ENCODE measurements at places on chromosomes 1 and 21.

GRCh38 chr1:30358500-30358899 lies 364.9 kb downstream of the MATN1 start:
- no peak for DNase-seq

DNA sequence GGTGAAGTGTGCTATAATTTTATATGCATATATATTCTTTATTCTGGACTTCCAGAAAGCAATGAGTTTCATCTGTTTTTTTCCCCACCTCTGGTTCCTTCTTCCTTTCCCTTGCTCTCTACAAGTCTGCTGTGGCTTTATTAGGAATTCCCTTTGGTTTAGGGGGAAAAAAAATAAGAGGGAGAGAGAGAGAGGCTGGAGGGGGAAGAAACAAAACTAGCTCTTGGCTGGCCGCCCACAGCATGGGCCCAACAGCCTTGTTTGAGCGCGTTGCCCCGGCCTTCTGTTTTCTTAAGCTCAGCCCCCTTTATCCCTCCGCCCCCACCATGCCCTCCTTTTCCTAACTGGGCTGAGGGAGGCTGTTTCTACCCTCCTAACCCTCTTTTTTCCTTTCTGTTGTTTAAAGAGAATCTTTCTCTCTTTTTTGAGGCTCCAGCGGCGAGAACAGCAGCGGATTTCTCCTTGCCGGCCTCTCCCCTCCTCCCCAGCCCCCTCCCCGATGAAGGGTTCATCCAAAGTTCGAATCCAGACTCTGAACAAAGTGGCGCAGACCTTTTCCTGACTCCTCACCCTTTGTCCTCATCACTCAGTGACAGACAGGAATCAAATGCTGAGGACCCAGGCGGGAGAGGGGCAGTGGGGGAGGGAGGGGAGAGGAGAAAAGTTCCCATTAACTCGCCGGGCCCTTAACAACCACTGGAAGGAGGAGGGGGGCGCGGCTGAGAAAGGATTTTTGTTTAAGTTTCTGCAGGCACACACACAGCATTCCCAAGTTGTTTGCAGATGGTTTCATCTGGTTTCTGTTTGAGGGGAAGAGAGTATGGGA lies 29.7 kb downstream of the PBX1 start:
- DNase-seq, result peak; percentile 78

- DNase-seq, result no peak
Measured at GRCh38 chr1:29519108-29519787, 282.9 kb downstream of the PTPRU start.

DNA sequence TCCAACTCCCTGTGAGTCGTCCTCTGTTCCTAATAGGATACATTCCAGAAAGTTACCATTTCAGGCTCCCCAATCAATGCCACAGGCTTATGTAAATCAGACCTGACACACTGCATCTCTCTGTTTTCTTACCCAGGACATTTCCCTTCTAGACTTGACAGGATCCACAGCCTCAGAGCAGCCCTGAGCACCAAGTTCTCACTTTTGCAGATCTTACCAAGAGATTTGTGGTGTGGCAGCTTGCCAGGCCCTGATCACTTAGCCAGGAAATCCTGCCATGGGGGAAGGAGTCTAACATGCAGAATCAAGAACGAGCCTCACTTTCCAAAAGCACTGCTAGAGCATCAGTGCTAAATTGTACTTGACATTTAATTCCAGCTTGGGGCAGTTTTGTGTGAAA lies 202.9 kb downstream of the TBX15 start:
- peak; percentile 14 for DNase-seq

GRCh38 chr1:71638081-71638766 lies 557.4 kb upstream of the ZRANB2 start:
- peak; percentile 70 for DNase-seq

GRCh38 chr1:159778266-159778665 lies 2.5 kb upstream of the DUSP23 start:
- DNase-seq, result no peak

DNA sequence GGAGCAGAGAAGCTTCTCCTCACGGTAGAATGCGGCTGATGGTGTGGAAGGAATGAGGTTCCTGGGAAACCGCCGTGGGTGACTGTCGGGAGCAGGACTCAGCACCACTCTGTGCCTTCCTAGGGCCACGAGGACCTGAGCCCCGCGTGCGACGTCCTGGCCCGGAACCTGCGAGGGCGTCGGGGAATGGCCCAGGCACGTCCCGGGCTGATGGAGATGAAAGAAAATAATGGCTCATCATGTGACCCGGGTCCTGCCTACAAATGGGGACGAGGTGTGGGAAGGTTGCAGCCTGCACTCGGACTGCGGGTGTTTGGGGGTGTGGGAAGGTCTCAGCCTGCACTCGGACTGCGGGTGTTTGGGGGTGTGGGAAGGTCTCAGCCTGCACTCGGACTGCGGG lies 25.1 kb upstream of the TTLL10 start:
- DNase-seq, result no peak

DNA sequence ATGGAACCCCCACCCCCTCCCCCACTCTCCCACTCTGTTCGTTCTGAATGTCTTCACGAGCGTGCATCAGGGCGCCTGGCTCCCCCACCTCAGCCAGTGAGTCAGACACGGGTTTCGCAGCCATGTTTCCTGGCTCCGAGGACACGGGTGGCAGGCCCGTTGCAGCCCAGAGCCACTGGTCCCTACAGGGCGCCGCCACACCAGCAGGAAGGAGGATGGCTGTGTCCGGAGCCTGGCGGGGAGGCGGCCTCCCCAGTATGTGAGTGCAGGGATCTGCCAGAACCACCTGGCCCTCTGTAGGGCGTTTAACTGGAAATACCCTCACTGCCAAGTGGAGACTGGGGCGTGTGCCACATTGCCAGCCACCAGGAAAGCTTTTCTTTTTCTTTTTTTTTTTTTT lies 18.5 kb downstream of the CSTB start:
- DNase-seq, result no peak

GRCh38 chr1:185292237-185292636 lies 24.8 kb downstream of the IVNS1ABP start:
- DNase-seq, result no peak

- no peak for DNase-seq
Measured at GRCh38 chr1:177566495-177566894, 395.7 kb downstream of the BRINP2 start.

DNA sequence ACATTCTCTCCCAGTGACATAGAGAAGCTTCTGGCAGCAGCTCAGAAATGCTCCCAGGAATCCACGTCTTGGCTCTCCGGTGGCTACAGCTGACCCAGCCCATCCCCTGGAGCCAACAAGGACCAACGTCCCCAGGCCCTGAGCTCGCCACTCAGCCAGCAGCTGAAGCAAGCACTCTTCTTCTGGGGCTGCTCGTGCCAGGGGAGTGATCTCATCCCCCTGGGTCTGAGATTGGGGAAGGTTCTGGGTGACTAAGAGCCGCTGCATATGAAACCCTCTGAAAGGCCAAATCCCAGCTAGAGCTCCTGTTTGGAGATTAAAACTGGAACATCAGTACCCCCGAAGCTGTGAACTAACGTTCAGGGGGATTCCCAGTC lies 487.9 kb downstream of the NPHP4 start:
- no peak for DNase-seq

GRCh38 chr1:29984166-29984861 lies 739.1 kb downstream of the MATN1 start:
- DNase-seq, result no peak

DNA sequence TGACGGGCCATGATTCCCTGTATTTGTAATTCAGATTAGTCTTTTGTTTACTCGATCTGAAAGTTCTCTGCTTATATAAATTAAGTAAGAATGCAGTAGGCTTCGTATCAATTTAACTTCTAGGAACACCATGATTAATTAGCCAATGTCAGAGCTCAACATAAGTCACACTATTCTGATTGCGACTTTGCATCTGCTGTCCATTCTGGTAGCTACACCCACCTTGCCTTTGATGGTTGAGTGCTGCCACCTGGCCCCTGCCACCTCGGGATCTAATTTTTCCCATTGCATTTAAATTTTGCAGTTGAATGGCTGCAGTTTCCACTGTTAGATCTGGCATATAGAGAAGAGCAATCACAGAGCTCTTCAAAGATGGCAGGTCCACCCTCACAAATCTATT lies 140.0 kb downstream of the LTN1 start:
- DNase-seq, result no peak

- DNase-seq, result no peak
Measured at GRCh38 chr1:106584676-106585075, 471.8 kb upstream of the PRMT6 start.

GRCh38 chr1:12643785-12644184 lies at the start of gene AADACL4:
AADACL4 (plus strand) TSS chr1:12644085; CDS start chr1:12644547, 462 bp downstream.
- no peak for DNase-seq

- DNase-seq, result peak; percentile 65
Measured at GRCh38 chr1:65924471-65924870, 131.8 kb downstream of the PDE4B start.

- DNase-seq, result no peak
Measured at GRCh38 chr1:53532912-53533311, 73.7 kb downstream of the DMRTB1 start.

DNA sequence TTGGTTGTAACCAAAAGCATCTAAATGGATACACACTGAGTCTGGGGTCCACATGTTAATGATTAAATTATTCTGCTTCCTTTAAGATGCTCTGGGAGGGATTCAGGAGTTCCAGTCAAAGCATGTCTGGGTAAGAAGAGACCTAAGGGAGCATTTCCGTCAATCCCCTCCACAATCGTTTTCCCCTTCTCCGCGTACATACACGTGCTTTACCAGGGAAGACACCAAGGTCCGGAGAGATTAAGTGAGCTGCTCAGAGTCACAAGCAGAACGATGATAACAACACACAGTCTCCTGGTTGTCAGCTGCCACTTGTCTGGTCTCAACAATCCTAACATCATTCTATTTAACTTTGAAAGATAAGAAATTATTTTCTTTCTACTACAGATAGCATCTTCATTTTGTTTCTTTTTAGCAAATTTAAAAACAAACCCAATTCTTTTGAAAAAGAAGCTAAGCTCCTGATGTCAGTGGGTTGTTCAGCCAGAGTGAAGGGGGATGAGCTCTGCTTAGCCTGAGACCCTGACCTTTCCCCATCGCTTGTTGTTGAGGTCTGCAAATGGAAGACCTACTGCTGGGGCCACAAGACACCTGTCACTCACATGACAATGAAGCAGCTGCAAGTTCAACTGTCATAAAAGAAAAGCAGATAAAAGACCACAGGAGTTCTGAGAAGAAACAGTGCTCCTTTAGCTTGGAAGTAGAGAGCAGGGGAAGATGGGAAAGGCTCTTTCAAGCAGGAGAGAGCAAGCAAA lies 4.5 kb downstream of the PAFAH2 start:
- no peak for DNase-seq

DNA sequence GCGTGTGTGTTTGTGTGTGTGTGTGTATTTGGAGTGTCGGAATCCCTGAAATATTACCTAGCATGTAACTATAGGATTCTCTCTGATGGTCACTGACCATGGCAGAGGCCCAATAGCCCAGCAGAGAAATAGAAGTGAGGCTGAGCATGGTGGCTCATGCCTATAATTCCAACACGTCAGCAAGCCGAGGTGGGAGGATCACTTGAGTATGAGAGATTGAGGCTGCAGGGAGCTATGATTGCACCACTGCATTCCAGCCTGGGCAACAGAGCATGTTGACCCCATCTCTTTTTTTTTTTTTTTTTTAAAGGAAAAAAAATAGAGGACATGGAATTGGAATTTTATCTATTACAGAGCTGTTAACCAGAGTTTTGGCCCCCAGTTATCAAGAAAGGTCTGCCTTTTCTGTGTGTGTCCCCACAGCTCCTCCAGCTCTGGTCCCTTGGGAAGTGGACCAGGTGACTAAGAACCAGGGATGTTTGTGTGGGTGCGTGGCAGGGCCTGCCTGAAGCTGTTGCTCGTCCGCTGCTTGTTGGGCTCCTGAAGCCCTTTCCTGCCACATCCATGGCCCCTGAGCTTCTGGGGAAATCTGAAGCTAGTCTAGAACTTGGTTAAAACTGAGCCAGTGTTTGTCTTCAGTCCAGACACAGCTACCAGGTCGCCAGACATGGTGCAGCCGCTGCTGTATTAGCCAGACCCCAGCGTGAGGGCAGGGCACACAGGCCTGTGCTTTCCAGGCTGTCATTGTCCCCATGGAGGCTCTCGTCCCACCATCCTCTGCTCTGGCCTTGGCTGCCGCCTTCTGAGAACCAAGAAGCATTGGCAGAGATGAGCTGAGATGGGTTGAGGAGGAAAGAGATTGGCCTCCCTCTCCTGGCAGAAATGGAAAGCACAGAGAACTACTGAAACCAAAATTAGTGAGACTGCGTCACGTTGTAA lies 25.5 kb downstream of the CAPN9 start:
- peak; percentile 69 for DNase-seq

DNA sequence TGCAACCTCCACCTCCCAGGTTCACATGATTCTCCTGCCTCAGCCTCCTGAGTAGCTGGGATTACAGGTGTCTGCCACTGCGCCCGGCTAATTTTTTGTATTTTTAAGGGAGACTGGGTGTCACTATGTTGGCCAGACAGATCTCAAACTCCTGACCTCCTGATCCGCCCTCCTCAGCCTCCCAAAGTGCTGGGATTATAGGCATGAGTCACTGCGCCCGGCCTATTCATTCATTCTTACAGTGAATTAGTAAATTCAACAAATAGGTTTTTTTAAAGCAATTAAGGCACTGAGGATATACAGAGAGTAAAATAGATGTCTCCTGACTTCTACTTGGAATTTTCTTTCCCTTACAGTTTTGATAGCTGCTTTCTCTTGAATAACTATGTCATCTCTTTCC lies 43.5 kb downstream of the CDC42 start:
- no peak for DNase-seq

DNA sequence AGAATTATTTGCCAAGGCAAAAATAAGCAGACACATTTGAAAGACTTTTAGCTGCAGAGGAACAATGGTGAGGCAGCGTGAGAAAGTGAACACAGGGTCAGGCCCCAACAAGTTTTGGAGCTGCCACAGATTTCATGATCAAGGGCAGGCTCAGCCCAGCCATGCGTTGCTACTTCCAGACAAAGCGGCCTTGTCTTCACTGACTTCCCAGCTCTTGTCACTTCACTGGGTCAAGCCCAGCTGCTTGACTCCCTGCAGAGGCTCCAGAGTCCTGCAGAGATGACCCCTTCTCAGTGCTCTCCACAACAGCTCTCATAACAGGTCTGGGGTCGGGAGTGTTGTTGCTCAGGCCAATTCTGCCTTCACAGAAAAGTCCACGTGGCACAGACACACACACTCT lies 35.8 kb downstream of the HHAT start:
- DNase-seq, result no peak

GRCh38 chr1:31626223-31627207 lies 9.0 kb downstream of the HCRTR1 start:
- peak; percentile 49 for DNase-seq

GRCh38 chr21:17903029-17903806 lies 84.1 kb upstream of the C21orf91 start:
- DNase-seq, result peak; percentile 45
